ENCODE measurements at places on chromosomes 3 and 15.

DNA sequence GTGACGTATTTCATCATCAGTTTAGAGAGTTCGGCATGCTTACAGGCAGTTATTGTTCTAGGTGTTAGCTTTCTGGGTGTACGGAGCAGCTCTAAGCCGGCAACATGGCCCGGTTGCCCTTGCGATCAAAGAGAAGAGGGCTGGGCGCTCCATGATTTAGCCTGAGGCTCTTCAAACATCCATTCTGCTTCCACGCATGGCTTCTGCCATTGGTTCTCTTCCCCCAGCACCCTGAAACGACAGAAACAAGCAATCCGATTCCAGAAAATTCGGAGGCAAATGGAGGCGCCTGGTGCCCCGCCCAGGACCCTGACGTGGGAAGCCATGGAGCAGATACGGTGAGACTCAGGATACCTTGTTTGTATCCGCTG is 574 bp downstream of the NGRN start:
- DNase-seq = peak; percentile 10

DNA sequence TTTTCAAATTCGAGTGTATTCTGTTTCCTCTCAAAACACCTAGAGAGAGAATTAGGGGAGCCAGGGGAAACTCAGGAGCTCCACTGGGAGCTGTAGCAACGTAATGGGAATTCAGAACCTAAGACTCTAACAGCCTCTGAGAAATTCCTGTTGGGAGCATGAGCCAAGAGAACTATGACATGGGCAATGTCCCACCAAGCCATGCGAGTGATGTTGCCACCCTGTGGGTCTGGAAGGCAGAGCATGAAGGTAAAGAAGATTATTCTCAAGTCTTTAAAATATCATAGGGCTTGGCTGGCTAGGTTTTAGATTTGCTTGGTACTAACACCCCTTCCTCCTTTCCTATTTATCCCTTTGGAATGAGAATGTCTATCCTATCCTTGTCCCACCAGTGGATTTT is 392.6 kb upstream of the ADAMTS9 start:
- no peak for DNase-seq

- DNase-seq = no peak
These were observed 856.2 kb downstream of the AGBL1 start for GRCh38 chr15:86935841-86936240.

GRCh38 chr15:69357773-69358771 is 56.1 kb upstream of the KIF23 start:
- no peak for DNase-seq

DNA sequence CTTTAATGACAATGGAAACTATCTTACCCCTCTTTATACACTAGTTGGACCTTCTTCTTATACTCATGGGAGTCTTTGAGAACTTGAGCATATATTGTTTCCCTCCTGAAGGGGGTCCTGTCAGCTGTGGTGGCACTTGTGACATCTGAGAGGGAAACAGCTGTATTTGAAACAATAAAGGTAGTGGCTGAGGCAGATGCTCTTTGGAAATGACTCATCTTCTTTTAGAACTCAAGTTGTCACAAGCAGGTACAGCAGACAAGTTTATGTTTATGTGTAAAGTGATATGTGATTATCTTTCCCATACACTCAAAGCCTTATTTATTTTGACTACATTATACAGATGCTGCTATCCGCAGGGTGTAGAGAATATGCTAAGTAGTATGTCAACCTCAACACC is 220.0 kb upstream of the GRM7 start:
- no peak for DNase-seq

DNA sequence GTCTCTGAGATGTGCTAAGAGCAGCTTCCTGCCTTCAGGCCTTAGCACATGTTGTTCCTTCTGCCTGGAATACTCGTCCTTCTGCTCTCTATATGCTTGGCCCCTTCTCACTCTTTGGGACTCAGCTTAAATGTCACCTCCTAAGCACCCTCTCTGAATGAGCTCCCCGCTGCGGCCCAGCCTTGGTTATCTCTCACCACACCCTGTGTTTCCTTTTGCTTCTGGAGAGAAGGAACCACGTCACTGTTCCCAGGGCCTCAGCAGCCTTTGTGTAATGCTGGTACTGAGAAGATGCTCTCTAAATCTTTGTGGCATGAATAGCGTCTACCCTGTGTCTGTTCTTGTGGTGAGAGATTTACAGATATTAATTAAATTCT is 2.2 kb downstream of the FAH start:
- DNase-seq = no peak

- no peak for DNase-seq
These were observed 32.3 kb downstream of the C3orf62 start for GRCh38 chr3:49244581-49245205.

GRCh38 chr3:142723968-142724681 is at the start of gene TRPC1:
TRPC1 (plus strand) TSS chr3:142724034; CDS start chr3:142724560, 526 bp downstream.
- peak; percentile 39 for DNase-seq

DNA sequence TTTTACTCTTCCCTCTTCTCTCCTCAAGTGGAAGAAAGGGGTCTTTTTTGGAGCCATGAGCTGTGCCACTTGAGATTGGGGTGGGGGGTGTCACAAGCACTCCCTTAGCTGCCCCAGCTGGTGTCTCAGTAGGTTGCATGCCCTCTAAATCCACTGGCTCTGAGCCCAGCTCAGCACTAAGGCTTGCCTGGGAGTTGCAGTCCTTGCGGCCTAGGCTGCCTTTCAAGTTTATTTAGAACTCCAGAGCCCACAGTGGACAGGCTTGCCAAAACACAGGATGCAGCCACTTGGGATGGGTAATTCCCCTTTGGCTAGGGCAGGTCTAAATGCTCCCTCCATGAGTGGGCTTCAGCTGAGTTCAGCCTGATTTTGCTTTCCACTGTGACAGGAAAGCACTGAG is 24.7 kb downstream of the C3orf20 start:
- DNase-seq = no peak

- DNase-seq = no peak
These were observed 299.6 kb downstream of the THSD4 start for GRCh38 chr15:71414853-71415252.

All from stimulated activated CD4-positive, alpha-beta T cell treated with anti-CD3 and anti-CD28 coated beads, Interleukin-1b, Interleukin-23, amount 100 ng/mL, for 1 hour (primary cell).